ENCODE measurements at places on chromosomes 5 and 9. TPM values are rescaled to one million over a fixed set of nuclear protein-coding genes. Genes with fewer than 3 reads are reported as not detected.

PHYKPL gene
- total RNA-seq = 6.4 TPM

PITX1 gene
- total RNA-seq = 34.6 TPM

CNTLN gene
- 6.1 TPM for total RNA-seq

LCN1 gene
- total RNA-seq = not detected

NFIB gene
- 9.9 TPM for total RNA-seq

PAPPA gene
- total RNA-seq = 34.1 TPM

TLE1 gene
- 77.6 TPM for total RNA-seq

WDR38 gene
- not detected for total RNA-seq

ADAMTS12 gene
- total RNA-seq = 8.6 TPM

All from A549 treated with CpdA at 1 μM for 4 hours (cell line).